ENCODE measurements at places on chromosomes 3 and 15. TPM values are rescaled to one million over a fixed set of nuclear protein-coding genes. Genes with fewer than 3 reads are reported as not detected.

CLDN18 gene
- total RNA-seq, result 19.5 TPM

CPA3 gene
- total RNA-seq, result not detected

NDN gene
- total RNA-seq, result 46.9 TPM

DNA sequence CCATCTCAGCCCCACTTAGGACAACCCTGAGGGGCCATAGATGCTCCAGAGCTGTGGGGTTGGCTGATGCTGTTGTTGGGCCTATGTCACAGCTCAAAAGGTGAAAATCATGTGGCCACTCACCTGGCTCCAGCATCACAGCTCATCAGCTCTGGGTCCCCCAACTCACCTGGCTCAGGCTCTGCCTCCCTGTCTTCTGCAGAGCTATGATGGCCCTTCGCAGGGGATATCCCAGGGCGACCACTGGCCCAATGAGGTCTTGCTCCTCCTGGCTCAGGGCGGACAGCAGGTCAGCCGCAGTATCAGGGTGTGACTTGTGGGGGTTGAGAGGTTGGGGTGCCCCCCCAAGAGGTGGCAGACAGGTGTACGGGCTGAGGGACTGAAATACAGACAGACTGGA is 15.7 kb downstream of the UBAP1L start:
- DNase-seq, result no peak
- H3K27ac ChIP-seq, result no peak overlapping the region
- H3K4me1 ChIP-seq, result peaks cover 2% of the 10 kb centered on the region
- H3K4me3 ChIP-seq, result no peak overlapping the region

GRCh38 chr15:69880571-69881301 is 217.0 kb downstream of the TLE3 start:
- peaks cover 49% of the 10 kb centered on the region for H3K27me3 ChIP-seq
- no peak overlapping the region for H3K4me3 ChIP-seq
- H3K36me3 ChIP-seq, result no peaks in the 10 kb centered on the region
- DNase-seq, result no peak
- peaks cover 2% of the 10 kb centered on the region for H3K4me1 ChIP-seq

DNA sequence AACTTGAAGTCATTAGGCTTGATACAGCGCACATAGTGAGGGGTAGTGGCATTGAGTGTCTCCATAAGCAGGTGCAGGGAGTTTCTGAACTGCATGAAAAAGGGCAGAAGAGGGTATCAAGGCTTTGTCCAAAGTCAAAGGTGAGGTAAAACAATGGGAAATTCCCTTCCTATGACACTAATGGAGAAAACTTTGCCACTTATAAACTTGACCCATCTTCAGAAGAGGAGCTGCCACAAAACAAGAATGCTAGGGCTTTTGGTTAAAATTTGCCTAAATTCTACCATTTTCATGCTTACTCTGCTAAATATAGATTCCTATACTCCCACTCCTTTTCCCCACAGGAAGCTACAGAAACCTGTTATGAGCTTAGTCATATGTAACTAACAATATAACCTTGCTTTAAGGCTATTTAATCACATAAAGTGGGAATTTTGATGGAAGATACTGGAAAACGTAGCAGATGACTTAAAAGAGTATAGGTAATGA is 87.5 kb upstream of the MYO5C start:
- no peak overlapping the region for H3K4me3 ChIP-seq
- no peaks in the 10 kb centered on the region for H3K4me1 ChIP-seq
- no peak for DNase-seq
- no peaks in the 10 kb centered on the region for H3K27me3 ChIP-seq
- peaks cover 19% of the 10 kb centered on the region for H3K36me3 ChIP-seq
- H3K27ac ChIP-seq, result no peak overlapping the region

- H3K4me3 ChIP-seq, result no peak overlapping the region
- H3K27me3 ChIP-seq, result peaks cover 20% of the 10 kb centered on the region
- H3K36me3 ChIP-seq, result no peaks in the 10 kb centered on the region
- peaks cover 36% of the 10 kb centered on the region for H3K4me1 ChIP-seq
Measured at GRCh38 chr15:66655997-66656396, 46.0 kb upstream of the SMAD6 start.

DNA sequence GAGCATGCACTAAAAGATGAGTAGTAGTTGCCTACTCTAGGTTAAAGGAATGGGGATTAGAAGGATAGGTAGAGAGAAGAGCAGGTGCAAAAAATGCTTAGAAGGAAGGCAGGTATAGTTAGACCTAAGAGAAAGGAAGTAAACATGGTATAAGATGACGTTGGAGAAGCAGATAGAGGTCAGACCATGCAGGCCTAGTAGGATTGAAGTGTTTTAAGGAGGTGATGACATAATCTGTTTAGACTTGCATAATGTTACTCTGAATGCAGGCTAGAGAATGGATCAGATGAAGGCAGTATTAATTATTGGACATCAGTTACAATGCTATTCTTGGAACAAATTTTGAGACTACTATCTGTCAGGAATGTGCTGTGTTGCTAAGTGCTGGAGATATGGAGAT is 11.1 kb upstream of the ECT2 start:
- no peak overlapping the region for H3K27ac ChIP-seq
- H3K36me3 ChIP-seq, result no peaks in the 10 kb centered on the region
- no peaks in the 10 kb centered on the region for H3K4me1 ChIP-seq
- no peak for DNase-seq

GRCh38 chr3:143375698-143376097 is 256.1 kb downstream of the CHST2 start:
- H3K4me1 ChIP-seq, result no peaks in the 10 kb centered on the region
- DNase-seq, result no peak
- no peak overlapping the region for H3K27ac ChIP-seq
- H3K27me3 ChIP-seq, result peaks cover 3% of the 10 kb centered on the region
- no peak overlapping the region for H3K4me3 ChIP-seq
- H3K36me3 ChIP-seq, result no peaks in the 10 kb centered on the region

GRCh38 chr15:68730471-68730919 is 90.2 kb downstream of the ANP32A start:
- H3K27me3 ChIP-seq, result peaks cover 21% of the 10 kb centered on the region
- H3K36me3 ChIP-seq, result no peaks in the 10 kb centered on the region
- no peak overlapping the region for H3K27ac ChIP-seq
- no peak for DNase-seq
- H3K4me1 ChIP-seq, result peaks cover 6% of the 10 kb centered on the region
- H3K4me3 ChIP-seq, result no peak overlapping the region

GRCh38 chr15:32738666-32739065 is 20.9 kb downstream of the GREM1 start:
- no peaks in the 10 kb centered on the region for H3K36me3 ChIP-seq
- no peak overlapping the region for H3K27ac ChIP-seq
- H3K4me1 ChIP-seq, result no peaks in the 10 kb centered on the region
- H3K4me3 ChIP-seq, result no peak overlapping the region
- DNase-seq, result no peak

GRCh38 chr3:112474796-112475195 is 24.5 kb downstream of the BTLA start:
- H3K4me1 ChIP-seq, result peaks cover 14% of the 10 kb centered on the region
- H3K27me3 ChIP-seq, result no peaks in the 10 kb centered on the region
- no peaks in the 10 kb centered on the region for H3K36me3 ChIP-seq
- no peak overlapping the region for H3K4me3 ChIP-seq

GRCh38 chr3:74447221-74447620 is 167.2 kb downstream of the CNTN3 start:
- no peak overlapping the region for H3K27ac ChIP-seq
- H3K4me3 ChIP-seq, result no peak overlapping the region
- H3K4me1 ChIP-seq, result no peaks in the 10 kb centered on the region

GRCh38 chr15:29699791-29700190 is 122.5 kb downstream of the TJP1 start:
- no peak overlapping the region for H3K27ac ChIP-seq
- H3K36me3 ChIP-seq, result peaks cover 34% of the 10 kb centered on the region
- H3K4me1 ChIP-seq, result peaks cover 18% of the 10 kb centered on the region

DNA sequence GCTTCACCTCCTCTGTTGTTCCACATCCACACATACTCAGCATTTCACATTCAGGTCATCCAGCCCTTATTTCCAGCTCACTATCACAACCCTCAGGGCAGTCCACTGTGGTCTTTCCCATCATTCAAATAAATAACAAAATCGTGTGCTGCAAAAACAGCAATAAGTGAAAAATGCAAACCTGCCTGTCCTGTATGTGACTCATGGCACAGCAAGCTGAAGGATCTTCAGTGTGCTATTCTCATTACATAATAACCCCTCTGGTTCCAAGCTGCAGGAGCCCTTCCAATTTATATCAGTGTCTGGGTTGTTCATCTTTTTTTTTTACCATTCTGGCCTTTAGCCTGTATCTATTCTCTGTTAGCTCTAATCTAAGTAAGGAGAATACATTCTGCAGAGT is 185.3 kb upstream of the UBE2E2 start:
- no peak overlapping the region for H3K4me3 ChIP-seq
- H3K27me3 ChIP-seq, result no peaks in the 10 kb centered on the region
- peaks cover 4% of the 10 kb centered on the region for H3K4me1 ChIP-seq
- H3K27ac ChIP-seq, result no peak overlapping the region
- DNase-seq, result no peak

DNA sequence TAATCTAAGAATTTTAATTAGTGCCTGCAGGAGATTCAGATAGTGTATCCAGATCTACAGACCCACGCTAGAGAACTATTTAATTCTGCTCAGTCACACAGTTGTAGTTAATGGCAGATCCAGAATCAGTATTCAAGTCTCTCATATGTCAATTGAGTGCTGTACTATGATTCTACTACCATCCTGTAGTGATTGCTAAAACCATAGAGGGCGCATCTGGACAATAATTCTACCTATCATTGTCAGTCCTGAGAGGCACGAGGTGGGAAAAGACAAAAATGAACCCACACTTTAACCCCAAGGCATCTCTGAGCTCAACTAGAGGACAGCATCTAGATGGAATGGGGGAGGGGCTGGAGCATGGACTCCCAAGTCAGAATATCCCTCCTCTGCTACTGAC is 22.7 kb downstream of the DHX36 start:
- H3K27ac ChIP-seq, result no peak overlapping the region
- H3K27me3 ChIP-seq, result no peaks in the 10 kb centered on the region

DNA sequence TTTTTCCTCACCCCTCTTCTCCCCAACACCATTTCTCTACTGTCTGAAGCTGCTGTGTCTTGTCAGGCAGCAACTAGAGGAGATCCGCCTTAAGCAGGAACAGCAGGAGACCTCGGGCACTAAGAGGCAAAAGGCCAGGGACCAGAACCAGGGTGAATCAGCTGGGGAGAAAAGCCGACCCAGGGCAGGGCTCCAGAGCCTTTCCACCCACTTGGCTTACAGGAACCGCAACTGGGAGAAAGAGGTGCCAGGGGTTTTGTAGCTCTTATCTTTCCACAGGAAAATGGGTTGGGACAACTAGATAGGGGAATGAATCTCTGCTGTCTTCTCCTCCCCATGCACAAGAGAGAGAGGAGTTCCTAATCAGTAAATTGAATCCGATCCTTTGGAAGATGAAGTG is 3.0 kb upstream of the NGRN start:
- no peaks in the 10 kb centered on the region for H3K36me3 ChIP-seq
- H3K27ac ChIP-seq, result no peak overlapping the region
- H3K4me3 ChIP-seq, result no peak overlapping the region
- H3K27me3 ChIP-seq, result no peaks in the 10 kb centered on the region
- H3K4me1 ChIP-seq, result peaks cover 15% of the 10 kb centered on the region
- DNase-seq, result no peak

DNA sequence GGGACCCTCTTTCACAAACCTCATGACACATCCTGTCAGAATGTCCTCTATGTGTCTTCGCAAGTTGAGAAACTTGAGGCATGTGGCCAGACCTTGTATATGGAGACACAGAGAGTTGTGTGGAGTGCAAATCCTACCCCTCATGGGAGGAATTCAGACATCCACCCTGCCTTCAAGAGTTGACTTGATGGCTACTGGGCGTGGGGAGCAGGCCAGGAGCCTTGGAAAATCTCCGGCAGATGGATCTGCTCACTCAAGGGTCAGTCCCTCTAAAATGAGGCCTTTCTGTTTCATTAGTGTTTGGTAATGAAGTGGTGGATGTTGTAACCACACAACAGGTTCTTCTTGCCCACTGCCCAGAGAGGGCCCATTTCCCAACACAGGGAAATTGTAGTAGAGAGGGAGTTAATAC is 79.0 kb downstream of the ASB7 start:
- DNase-seq, result no peak
- H3K36me3 ChIP-seq, result peaks cover 3% of the 10 kb centered on the region
- H3K4me1 ChIP-seq, result no peaks in the 10 kb centered on the region
- H3K27ac ChIP-seq, result no peak overlapping the region

All from progenitor cell of endocrine pancreas (in vitro differentiated cells).